ENCODE measurements at places on chromosomes 12 and 14.

GRCh38 chr14:34593740-34594375 lies 36.1 kb downstream of the SNX6 start:
- peak; percentile 33 for DNase-seq

DNA sequence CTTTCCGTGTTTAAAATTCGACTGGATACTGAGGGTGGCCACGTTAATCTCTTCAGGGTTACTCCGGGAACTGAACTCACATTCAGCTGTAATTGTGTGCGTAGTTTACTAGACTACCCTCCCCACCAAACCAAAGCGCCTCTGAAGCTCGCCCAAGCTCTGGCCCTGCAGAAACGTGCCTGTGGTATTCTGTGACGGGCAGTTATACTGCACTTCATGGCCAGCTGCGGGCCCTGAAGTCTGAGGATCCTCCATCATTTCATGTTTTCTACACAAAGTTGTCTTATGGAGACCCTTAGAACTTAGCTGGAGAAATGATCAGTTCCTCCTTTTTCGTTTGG lies 688 bp downstream of the ZNF26 start:
- no peak for DNase-seq

DNA sequence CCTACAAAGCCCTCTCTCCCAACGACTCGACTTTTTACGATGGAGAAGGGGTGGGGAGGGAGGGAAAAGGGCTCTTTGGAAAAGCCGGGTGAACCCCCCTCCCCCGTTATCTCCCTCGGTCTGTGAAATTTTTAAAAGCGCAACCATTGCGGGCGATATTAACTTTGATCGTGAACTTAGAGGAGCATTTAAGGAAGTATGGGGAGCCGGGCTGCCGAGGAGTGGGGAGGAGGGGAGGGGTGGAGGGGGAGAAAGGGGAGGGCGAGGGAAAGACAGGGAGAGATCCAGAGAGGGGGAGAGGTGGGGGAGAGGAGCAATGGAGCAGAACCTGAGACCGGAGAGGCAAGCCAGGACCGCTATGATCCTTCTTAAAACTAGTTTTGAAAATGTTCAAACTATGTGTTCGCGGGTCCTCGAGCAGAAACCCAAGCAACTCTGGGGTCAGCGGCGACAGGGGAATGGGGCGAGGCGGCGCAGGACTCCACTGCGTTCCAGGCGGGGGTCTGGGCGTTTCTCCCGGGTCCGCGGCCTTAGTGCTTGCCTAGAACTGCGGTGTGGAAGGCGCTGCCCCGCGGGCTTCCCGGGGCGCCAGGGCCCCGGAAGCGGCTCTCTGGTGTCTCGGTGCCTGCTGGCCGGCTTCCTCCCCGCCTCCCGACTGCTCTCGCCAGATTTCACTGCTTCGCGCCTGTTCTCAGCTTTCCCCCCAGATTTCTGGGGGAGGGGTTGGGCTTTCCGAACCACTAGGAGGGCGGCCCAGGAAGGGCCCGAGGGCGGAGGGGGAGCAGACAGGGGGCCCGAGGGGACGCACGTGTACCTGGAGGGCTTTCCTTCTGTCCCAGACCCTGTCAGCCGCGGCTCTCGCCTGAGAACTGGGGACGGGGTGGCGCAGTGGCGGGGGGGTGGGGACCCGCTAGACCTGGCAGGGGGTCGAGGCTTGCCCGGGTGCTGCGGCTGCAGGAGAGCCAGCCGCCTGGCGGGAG lies at the start of gene HOTAIR:
Gene HOTAIR, minus strand, starts transcription at position 871 of the 980 bp plus-strand sequence.
- DNase-seq = peak; percentile 71

DNA sequence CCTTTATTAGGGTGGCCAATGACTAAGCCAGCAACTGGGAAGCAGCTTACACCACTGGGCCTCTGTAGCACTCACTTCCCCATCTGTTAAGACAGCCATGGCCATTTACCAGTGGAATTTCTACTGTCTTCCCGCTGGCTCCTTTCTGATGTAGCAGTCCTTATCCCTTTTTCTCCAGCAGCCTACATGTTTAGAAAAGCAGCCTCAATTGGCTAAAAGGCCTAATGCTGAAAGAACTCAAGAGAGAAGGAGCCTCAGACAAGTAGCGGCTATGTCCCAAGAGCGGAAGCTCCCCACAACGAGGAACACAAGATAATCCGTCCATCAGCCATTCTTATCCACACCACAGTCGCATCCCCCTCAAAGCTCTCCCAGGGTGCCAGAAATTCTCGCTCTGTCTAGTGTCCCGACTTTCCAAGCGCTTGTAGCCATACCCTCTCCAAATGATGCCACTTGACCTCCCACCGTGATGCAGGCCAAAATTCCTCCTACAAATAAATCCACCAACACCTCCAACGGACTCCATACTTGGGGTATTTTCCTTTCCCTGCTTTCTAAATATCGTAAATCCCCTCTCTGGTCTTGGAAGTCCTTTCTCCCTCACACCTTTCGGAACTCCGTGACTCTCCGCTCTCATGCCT lies 624 bp downstream of the M6PR start:
- DNase-seq = no peak

GRCh38 chr14:66842911-66843512 lies 335.1 kb downstream of the GPHN start:
- DNase-seq = no peak

DNA sequence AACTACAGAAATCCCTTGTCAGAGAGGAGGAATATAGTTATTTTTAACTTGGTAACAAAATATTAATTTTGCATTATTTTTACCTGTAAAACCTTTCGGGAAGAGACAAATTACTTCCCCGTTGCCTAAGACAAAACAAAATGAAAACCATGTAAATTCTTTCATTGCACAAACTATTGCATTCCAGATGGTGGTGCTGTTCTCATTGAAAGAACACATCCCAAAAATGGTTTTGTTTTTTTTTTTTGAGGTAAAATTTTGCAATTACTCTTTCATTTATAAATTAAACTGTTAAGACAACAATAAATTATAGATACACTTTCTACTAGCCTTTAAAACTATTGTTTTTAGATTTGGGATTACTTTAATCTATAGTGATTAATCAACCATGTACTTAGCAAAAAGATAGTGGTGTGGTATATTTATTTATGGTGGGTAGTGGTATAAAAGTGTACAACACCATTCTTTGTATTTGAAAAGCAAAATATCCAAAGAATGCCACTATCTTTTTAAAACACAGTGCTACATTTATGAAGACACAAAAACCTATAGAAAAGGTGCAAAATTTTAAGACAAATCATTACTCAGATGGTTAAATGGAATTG lies 115.5 kb downstream of the SLC38A1 start:
- no peak for DNase-seq

GRCh38 chr12:123227581-123228258 lies 5.2 kb downstream of the MPHOSPH9 start:
- no peak for DNase-seq

GRCh38 chr12:3317841-3318501 lies 173.0 kb upstream of the PRMT8 start:
- DNase-seq = no peak

DNA sequence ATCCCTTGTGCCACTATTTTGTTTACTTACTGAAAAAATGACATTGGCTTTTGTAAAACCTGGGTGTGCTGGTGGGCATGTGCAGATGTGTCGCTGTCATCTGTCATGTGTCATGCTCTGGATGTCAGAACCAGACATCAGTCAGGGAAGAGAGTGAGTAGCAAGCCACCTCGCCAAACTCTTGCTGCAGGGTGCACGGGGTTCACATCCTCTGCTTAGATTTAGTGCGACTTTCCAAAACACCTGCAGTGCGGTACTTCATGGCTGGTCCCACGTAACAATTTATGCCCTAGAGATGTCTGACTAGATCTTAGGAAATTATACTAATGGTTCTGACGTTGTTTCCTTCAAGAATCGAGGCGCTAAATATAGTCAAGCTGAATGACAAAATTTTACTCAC lies 106.7 kb downstream of the CRADD start:
- peak; percentile 62 for DNase-seq

GRCh38 chr12:128444598-128444997 lies 177.6 kb downstream of the TMEM132C start:
- no peak for DNase-seq

DNA sequence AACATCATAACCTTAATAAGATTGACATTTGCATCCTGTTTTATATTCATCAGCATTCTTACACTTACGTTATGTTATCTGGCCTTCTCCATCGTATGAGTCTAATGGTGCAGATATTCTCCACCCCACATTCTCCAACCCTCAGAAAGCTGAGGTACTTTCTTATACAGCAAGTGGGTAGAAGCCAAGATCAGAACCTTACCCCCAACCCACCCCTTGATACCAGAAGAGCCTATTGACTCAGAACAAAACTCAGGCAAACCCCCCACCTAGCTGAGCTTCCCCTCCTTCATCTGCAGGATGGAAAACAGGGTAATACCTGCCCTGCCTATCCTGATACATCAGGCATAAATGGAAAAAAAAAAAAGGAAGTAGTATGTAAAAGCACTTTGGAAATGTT lies 77.6 kb downstream of the DPF3 start:
- no peak for DNase-seq

GRCh38 chr12:131720921-131721320 lies 10.0 kb downstream of the SFSWAP start:
- no peak for DNase-seq

- no peak for DNase-seq
Measured at GRCh38 chr14:51333901-51334521, 94.0 kb downstream of the TMX1 start.

GRCh38 chr14:38971258-38971921 lies 131.6 kb downstream of the SEC23A start:
- no peak for DNase-seq

GRCh38 chr12:6784761-6785160 lies 4.6 kb upstream of the CD4 start:
- DNase-seq = no peak

DNA sequence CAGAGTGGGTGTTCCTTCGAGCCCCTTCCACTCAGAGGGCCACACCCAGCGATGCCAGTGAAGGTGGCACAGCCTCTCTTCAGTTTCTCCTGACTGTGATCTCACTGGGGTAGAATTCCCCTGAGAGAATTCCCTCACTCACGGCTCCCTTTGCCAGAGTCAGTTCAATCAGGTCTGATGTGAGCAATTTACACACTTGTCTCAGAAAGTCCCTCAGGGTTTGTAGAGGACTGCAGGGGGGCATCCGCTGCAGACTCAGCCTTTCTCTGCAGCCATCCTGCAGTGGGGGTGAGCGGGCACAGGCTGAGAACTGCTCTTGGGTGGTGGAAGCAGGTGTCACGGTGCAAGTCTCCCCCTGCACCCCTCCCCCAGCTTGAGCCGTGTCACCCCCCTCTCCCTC lies 205.4 kb upstream of the PRMT8 start:
- DNase-seq = no peak

- no peak for DNase-seq
Measured at GRCh38 chr12:117234441-117234840, 44.2 kb upstream of the FBXO21 start.

GRCh38 chr14:54603362-54603761 lies 36.4 kb downstream of the SAMD4A start:
- no peak for DNase-seq

- no peak for DNase-seq
Measured at GRCh38 chr14:63045612-63046320, 508 bp upstream of the KCNH5 start.

All from activated CD8-positive, alpha-beta memory T cell treated with anti-CD3 and anti-CD28 coated beads, Interleukin-2, amount 50 U/mL, for 48 hours (primary cell).